ENCODE measurements at places on chromosomes 4 and X.

DNA sequence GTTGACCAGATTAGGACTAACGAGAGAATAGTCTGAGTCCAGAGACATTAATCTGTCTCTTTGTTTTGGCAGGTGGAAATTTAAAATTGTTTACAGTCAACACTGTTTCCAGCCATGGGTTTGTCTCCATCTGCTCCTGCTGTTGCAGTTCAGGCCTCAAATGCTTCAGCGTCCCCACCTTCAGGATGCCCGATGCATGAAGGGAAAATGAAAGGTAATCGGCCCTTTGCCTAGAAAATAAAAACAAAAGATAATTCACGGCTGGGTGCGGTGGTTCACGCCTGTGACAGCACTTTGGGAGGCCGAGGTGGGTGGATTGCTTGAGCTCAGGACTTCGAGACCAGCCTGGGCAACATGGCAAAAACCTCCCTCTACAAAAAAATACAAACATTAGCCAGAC, 815 bp downstream of the HCCS start:
- DNase-seq, result no peak

DNA sequence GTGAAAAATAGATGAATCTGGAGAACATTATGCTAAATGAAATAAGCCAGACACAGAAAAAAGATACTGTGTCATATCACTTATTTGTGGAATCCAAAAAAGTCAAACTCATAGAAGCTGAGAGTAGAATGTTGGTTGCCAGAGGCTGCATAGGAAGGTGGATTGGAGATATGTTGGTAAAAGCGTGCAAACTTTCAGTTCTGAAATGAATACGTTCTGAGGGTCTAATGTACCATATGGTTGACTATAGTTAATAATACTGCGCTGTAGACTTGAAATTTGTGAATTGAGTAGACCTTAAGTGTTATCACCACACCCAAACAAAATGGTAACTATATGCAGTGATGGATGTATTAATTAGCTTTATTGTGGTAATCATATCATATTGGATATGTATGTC, 45.0 kb upstream of the UPRT start:
- DNase-seq, result no peak

- peak; percentile 23 for DNase-seq
Measured at GRCh38 chrX:71859637-71860036, 51.0 kb upstream of the NHSL2 start.

DNA sequence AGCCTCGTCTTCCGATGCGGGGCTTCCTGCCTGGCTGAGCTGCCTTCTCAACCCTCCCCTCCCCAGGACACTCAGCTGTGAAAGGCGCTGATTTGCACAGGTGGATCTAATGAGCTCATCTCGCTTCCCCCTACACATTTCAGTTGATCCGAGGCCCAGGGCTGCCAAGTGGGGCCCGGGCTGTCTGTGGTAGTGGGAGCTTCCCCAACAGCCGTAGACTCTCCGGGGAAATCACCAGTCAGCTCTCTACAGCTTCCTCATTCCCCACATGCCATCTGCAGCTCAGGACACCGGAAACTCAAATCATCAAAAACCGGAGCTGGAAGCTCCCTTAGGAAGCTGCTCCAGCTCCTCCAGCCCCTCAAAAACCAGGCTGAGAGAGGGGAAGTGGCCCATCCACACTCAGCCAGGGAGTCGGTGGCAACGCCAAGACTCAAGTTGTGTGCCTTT, 56.2 kb downstream of the SMIM20 start:
- no peak for DNase-seq

- DNase-seq, result no peak
Measured at GRCh38 chr4:19807505-19807904, 444.2 kb upstream of the SLIT2 start.

- peak; percentile 84 for DNase-seq
Measured at GRCh38 chr4:37008199-37008598, 236.3 kb upstream of the NWD2 start.

- no peak for DNase-seq
Measured at GRCh38 chr4:56619160-56619559, 61.9 kb downstream of the HOPX start.

DNA sequence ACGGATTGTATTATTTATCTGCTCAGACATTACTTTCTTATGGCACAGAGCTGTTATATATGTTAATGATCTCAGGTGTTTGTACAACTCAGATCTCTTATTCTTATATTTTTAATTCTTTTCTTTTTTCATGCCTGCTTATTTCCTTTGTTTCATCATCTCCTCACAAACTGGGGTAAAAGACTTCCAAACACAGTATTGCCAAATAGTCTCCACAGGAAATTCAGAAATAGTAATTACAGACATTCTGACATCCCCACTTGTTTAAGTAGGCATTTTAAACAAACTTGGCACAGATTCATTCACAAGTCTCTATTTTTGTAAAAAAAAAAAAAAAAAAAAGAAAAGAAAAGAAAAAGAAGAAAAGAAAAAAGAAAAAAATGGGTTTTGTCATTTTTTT, 129.7 kb upstream of the USP38 start:
- no peak for DNase-seq

DNA sequence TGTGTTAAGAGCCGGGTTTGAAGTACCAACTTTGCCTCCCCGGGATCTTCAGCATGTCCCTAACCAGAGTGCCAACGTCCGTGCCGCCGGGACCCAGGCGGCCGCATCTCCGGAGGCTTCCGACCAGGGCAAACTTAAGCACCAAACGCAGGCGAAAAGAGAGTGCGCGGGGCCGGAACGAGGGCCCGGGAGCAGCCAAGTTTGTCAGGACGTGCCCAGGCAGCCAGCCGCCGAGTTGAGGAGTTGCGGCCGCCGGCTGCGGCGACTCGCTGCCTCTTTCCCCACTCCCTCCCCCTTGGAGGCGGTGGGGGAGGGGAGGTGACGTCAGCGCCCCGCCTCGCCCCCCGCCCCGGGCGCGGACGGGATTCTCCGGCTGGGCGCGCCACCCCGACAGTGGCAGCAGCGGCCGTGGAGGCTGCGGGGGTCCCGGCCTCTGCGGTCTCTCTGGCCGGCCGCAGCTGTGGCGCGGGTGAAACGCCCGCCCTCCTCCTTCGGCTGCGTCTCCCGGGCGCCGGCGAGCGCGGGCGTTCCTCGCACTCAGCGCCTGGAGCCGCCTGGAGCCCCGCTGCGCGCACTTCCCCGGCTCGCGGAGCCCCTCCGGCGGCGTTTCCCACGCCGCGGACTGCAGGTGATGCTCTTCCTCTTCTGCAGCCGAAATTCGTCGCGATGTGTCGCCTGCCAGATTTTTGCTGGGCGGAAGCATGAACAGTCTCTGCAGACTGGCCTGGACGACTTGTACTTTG, 2.9 kb upstream of the FAT1 start:
- peak; percentile 13 for DNase-seq

GRCh38 chrX:69424161-69424560, 80.0 kb upstream of the NALF2 start:
- DNase-seq, result no peak

DNA sequence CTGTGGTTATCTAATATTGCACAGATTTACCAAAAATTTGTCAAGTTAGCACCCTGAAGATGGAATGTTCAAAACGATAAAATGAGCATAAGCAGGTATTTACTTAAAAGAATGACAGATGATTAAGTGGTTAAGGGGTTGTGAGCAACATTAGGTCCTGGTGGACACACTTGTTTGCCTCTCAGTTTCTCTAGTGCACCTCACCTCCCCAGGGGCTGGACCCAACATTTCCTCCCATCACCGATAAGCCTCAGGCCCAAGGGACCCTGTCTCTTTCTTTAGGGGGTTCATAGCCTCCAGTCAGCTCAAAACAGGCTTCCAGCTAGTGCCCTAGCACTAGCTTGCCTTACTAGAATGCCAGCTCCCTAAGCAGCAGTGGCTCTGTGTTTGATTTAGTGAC, 88.0 kb downstream of the ATP11C start:
- DNase-seq, result no peak

DNA sequence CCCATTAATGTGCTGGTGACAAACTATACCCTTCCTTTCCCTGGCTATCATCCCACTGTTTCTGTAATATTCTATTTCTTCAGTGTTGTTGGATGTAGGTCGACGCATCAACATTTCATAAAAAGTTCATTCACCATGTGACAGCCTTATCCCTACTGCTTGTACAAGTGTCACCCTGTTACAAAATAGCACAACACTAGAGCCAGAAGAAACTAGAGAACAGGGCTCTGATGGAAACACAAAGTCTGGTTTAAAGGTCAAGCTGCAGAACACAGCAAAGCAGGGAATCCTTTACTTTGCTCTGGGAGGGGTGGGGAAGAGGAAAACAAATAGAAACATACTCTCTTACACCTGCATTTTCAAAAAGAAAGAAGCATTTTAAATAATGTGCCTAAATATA, 131.3 kb upstream of the TBC1D9 start:
- DNase-seq, result no peak
